ENCODE measurements at places on chromosomes 2 and 18. TPM values are rescaled to one million over a fixed set of nuclear protein-coding genes. Genes with fewer than 3 reads are reported as not detected.

Gene ZSWIM2
- not detected for total RNA-seq

Gene CTAGE1
- not detected for total RNA-seq

Gene PLEK
- total RNA-seq = 0.98 TPM

Gene RAB17
- 57.5 TPM for total RNA-seq

Gene TTC32
- 4.5 TPM for total RNA-seq

Gene CDK5R2
- not detected for total RNA-seq

Gene GKN1
- not detected for total RNA-seq

Gene ACKR3
- total RNA-seq = 46.3 TPM

Gene RGPD5
- 25.9 TPM for total RNA-seq

Gene GPR148
- total RNA-seq = not detected

Data from right lobe of liver (tissue), 6 donors.